MV-4-11 (cell line): ENCODE measurements at places on chromosomes 7 and 10.

GRCh38 chr10:45550903-45551786 is 121.4 kb downstream of the ZFAND4 start:
- DNase-seq: no peak

GRCh38 chr7:37924491-37925041 is 4.1 kb downstream of the EPDR1 start:
- no peak for DNase-seq

DNA sequence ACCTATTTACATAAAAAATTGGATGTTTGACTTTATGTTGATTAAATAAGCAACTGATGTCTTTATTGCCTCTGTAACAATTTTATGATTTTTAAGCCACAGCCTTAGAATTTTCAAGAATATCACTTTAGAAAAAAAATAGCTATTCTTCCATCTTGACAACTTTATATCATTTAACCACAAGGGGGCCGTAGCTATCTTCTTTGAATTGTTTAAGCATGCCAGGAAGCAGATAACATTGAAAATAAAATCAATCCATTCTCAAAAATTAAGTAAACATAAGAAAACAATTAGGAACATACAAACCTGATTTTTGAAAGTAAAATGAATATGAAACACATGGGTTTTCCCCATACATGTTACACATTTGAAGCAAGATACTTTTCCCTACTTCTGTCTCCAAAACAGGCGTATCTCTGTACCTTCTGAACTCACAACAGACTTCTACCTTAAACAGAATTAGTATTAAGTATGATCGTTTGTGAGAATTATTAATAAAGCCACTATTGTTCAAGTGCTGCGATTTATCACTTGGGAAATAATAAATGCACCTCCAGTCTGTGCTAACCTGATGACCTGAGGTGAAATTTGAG is 209.0 kb downstream of the CACNA2D1 start:
- DNase-seq: peak; percentile 35

- DNase-seq: no peak
Measured at GRCh38 chr7:28695300-28696295, 262.5 kb downstream of the TRIL start.

GRCh38 chr10:19904202-19904661 is 88.0 kb downstream of the PLXDC2 start:
- peak; percentile 2 for DNase-seq

GRCh38 chr7:105215182-105215581 is 173.5 kb downstream of the SRPK2 start:
- DNase-seq: no peak

DNA sequence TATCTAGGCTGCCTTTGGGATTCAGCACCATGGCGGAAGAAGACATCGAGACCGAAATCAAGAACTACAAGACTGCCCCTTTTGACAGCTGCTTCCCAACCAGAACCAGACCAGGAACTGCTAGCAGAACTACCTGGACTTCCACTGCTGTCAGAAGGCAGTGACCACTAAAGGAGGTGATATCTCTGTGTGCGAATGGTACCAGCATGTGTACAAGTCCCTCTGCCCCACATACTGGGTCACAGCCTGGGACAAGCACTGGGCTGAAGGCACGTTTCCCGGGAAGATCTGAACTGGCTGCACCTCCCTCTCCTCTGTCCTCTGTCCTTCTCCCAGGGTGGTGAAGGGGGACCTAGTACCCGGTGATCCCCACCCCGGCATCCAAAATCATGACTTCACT is 25.6 kb upstream of the PDIA4 start:
- DNase-seq: no peak

DNA sequence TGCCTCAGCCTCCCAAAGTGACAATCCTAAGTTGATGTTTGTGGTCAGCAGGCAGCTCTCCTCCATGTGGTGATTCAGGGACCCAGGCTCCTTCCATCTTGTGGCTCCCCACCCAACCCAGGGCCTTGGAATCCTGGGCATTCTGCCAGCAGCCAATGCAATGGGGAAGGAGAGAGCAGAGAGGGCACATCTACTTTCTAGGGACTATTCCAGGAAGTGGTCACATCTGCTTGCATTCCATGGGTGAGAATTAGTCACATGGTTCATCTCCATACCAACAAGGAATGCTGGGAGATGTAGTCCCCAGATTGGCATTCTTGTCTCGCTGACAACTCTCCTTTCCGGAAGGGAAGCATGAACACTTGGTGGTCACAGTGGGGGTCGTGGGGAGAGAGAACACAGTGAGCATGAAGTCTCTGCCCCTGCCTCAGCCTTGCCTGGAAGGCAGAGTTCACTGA is 9.9 kb upstream of the SRRM3 start:
- DNase-seq: peak; percentile 64

- no peak for DNase-seq
Measured at GRCh38 chr10:13820119-13820963, 233.6 kb downstream of the PRPF18 start.

- DNase-seq: peak; percentile 54
Measured at GRCh38 chr7:76292213-76292573, 10.3 kb upstream of the HSPB1 start.

DNA sequence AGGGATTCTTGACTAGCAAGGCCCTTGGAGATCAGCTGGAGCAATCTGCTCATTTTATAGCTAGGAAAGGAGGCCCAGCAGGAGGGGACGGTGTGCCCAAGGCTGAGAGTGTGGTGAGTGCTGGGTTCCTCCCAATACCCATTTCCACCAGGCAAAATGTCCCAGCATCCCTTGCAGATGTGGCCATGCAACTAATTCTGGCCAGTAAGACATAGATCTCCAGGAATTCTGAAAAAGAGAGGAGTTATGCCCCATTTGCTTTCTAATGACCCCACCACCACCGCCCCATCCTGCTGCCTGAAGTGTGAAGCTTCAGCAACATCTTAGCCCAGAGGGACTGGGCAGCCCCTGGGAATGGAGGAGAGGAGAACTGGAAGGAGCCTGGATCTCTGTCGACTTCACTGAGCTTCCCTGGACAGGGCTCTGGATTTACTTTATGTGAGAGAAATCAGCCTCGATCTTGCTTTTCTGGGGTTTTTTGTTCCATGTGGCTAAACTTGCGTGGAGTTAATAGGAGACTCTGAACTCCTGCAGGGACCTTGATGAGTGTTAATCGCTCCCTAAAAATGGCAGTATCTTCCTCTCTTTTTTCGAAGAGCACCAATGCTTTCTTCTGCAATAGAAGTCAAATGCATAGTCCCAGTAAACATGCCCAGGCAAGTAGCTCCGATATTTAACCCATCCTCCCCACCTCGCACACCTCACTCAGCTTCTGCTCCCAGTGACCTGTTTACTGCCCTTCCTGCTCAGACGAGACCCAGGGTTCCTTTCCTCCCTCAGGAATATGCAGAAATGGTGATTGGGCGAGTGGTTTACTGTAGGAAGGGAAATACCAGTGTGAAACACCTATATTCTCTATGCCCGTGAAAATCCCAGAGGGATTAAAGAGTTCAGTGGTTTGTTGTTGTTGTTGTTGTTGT is 127.5 kb upstream of the GPR26 start:
- DNase-seq: peak; percentile 68

DNA sequence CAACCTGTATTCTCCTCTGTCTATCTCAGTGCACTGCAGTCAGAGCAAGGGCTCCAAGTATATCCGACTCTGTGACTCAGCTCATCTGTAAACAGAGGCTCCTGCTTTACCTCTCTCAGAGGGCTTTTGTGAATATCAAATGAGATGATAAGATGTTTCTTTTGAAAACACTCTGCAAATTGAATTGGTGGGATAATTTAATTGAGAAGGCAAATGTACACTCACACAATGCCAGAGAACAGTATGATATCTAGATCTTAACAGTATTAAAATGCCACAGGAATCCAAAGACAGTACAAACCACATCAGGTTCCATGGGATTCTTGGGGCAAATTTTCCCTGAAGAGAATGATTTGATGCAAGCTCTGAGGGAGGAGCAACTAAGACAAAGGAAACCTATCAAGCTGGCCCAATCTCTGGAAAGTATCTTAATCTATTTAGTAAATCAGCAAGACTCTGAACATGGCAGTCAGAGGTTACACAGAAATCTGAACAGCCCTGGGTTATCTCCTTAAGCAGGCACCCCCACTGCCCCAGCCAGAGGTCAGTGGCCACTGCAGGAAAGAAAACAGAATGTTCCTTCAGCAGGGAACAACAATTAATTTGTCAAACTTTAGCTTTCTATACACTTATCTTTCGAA is 45.9 kb downstream of the DOCK4 start:
- no peak for DNase-seq

- peak; percentile 82 for DNase-seq
Measured at GRCh38 chr10:110067960-110068770, 60.4 kb downstream of the ADD3 start.

GRCh38 chr7:105224884-105225651 is 163.7 kb downstream of the SRPK2 start:
- DNase-seq: peak; percentile 86

DNA sequence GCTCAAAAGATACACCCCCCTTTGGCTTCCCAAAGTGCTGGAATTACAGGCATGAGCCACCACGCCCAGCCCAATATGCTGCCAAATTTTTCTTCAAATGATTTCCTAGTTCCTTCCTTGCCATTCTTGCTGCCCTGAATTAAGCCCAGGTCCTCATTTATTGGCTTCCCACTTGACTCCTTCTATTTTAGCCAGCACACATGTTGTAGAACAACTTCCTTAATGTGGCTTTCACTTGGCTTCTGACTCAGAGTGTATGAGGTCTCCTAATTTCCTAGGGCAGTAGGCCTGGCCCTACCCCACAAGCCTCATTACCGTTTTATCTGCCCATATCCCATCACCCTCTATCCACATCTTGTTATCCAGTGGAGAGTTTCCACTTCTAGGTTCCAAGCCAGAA is 21.8 kb upstream of the HIPK2 start:
- peak; percentile 95 for DNase-seq

GRCh38 chr10:132873395-132873794 is 69.0 kb downstream of the CFAP46 start:
- DNase-seq: no peak

GRCh38 chr10:118930614-118931013 is 98.9 kb upstream of the NANOS1 start:
- DNase-seq: no peak

DNA sequence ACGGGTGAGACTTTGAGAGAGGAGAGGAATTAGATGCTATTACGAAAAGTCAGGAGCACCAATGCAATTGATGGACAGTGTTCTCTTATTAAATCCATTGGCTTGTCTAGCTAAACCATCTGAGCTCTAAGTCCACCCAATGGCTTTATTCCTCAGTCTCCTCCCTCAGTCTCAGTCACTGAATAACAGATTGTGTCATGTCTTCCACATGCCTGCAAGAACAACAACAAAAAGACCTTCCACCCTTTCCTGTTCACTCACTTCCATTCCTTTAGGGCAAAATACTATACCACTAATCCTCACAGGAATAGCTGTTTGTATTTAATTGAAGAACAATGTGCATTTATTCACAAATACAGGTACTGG is 154.8 kb upstream of the LAMB4 start:
- DNase-seq: no peak

DNA sequence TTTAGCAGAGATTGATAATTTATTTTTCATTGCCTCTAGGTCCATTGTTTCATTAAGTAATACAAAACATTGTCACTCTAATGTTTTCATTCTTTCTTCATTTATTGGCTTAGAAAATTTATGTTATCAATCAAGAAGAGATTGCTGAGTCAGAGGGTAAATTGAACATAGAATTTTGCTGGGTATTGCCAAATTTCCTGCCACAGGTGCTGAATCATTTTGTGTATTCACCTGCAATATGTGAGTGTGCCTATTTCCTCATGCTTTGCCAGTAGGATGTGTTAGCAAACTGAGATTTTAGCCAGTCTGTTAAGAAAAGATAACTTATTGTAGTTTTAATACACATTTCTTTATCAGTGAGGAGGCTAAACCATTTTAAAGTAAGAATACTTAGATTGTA is 38.0 kb downstream of the MARCHF5 start:
- DNase-seq: no peak

GRCh38 chr7:98286093-98286539 is 4.6 kb downstream of the BRI3 start:
- DNase-seq: peak; percentile 74

DNA sequence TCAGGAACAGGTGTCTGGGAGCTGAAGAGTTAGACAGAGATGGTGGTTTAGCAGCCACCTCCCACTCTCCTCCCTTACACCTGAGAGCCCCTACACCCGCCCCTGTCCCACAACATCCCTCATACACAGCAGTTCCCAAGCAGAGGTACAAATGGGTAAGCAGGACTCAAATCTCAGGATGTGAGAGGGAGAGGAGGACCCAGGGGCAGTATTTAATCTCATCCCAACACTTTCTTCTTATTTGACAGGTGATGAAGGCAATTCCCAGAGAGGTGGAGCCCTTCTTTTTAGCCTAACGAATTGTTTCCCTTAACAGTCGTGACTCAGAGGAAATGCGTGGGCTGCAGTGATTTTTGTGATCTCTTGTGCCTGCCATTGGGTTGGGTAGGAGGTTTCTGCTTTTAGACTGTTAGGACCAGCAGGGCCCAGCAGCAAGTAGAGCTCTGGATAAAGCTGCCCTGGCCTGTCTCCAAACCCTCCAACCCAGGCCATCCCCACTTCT is 191.3 kb downstream of the HECW1 start:
- no peak for DNase-seq

DNA sequence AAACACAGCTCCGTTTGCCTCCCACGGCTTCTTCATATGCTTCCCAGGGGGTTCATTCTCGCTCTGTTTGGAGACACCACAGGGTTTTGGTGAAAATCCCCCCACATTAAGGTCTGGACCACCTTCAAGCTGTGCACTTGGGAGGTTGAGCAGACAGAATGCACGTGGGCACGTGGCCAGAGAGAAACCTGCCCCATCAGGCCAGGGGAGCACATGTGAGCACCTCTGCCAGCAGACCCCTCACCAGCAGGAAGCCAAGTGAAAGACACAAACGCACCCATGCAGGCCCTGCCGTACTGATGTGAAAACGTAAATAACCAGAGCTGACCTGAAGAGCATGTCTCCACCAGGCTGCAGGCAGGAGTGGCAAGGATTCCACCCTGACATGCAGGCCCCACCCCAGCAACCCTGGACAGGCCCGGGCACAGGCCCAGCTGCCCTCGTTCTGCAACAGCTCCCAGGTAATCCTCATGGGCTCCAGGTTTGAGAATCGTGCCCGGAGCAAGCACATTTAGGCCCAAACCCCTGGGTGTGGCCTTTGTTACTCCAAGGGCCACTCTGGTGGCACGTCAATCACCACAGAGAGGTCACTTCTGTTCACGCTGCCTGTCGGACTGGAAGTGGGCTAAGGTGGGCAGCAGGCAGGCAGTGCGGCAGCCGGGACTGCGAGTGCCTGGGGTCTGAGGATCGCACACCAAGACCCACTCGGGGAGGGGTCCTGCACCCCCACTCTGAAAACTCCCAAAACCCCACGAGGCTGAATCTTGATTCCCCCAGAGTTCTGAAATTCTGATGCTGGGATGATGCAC is 184.4 kb downstream of the PTPRN2 start:
- no peak for DNase-seq

DNA sequence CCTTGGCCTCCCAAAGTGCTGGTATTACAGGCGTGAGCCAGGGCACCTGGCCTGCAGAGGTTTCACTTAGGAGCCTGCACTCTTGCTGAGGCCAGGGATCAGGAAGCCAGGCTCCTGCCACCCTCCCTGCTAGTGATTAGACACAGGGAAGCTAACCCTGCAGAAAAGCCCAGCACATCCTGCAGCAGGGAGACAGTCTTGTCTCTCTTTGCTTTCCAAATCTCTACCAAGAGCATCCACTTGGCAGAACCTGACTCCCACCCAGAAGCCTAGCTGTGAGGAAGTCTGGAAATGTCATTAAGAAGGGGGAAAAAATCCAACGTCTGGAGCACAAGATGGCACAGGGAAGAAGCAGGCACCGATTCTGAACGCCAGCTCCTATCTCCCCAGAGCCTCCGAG is 8.0 kb upstream of the FAM171A1 start:
- no peak for DNase-seq
